A172 (cell line): ENCODE measurements at places on chromosomes 7 and 10.

DNA sequence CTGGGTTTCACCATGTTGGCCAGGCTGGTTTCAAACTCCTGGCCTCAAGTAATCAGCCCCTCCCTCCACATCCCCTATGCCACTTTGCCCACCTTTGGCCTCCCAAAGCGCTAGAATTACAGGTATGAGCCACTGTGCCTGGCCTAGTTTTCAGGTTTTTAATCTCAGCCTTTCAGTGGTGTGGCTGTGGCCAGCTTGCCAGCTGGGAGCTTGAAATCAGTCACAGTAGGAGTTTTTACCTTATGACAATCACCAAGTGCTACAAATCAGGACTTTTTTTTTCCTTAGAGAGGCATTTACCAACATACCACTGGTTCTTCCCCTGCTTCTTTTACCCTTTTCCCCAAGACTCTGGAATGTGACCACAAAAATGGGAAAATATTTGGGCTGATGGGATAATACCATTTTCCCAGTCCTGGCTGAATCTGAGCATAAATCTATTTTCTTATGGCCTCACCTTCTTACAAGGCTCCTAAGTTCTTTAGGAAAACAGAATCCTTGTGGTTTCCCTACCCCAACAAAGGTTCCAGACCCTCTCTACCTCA, 6.2 kb downstream of the STEAP4 start:
- peak; percentile 38 for DNase-seq

DNA sequence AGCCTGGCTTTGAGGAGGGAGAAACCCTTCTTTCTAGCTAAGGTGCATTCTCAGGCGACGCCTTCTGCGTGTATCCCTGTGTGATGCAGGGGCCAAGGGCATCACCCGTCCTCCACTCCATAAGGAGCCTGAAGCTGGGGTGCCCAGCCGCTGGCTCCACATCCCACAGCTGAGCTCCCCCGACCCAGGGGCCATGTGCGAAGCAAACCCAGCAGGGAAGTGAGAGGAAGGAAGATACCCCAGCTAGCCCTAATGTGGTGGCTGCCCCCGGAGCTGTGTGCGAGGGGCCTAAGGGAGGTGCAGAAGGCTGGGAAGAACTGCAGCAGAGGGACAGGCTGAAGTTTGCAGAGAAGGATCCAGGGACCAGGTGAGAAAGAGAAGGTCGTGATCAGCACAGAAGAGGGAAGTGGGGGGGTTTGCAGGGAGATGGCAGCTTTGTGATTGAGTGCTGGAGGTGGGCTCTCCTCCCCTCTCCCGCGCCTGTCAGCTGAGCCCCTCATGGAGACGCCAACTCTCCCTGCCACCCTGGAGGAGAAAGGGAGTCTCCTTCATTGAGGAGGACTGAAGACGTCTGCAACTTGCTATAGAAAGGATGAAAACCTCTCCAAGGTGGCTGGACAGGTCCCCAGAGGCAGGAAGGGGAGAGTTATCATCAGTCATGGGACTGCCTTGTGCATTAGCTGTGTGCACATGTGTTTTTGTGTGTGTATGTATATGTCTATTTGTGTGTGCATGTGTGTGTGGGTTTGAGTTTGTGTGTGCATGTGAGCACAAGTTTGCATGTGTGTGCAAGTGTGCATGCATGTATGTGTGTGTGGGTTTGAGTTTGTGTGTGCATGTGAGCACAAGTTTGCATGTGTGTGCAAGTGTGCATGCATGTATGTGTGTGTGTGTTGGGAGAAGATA, 3.5 kb upstream of the CALML5 start:
- DNase-seq, result no peak

DNA sequence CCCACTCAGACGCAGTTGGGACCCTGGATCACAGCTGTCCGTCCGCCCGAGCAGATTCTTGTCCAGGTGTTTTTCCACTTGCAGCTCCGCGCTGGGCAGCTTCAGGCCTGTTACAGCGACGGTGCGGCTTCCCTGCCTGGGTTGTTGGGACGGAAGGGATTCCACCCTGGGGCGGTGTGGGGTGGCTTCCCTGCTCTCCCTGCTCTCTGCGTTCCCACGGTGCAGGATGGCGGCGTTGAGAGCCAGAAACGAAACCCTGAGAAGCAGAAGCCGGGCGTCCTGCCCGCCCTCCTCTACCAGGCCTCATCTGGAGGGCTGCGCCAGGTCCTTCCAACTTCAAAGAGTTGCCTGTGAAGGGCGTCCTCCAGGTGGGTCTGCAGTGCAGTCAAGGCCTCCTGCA, 194.4 kb downstream of the ADARB2 start:
- no peak for DNase-seq

DNA sequence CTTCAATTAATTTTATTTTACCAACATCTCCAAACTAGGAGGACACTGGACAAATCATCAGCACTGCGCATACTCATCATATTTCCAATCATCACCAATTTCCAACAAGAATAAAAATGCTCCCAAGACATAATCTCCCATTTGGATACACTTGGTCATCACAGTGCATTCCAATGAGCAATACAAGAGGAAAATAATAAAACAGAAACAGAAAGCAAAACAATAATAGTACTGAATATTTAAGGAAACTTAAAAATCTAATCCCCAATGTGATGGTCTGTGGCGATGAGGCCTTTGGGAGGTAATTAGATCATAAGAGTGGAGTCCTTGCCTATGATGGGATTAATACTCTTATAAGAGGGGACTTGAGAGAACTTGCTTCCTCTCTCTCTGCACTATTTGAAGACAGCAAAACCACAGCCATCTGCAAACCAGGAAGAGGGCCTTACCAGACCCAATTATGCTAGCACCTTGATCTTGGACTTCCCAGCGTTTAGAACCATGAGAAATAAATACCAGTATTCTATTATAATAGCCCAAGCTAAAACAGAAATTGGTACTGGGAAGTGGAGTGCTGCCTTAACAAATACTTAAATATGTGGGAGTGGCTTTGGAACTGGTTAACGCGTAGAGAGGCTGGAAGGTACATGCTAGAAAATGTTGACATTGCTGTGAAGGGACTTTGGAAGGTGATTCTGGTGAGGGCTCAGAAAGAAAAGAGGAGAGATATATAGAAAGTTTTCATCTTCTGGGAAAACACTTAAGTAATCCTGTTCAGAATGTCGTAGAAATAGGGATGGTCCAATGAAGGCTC, 91.5 kb downstream of the JAZF1 start:
- DNase-seq, result no peak

GRCh38 chr10:45514291-45515270, 140.6 kb downstream of the ALOX5 start:
- DNase-seq, result no peak

DNA sequence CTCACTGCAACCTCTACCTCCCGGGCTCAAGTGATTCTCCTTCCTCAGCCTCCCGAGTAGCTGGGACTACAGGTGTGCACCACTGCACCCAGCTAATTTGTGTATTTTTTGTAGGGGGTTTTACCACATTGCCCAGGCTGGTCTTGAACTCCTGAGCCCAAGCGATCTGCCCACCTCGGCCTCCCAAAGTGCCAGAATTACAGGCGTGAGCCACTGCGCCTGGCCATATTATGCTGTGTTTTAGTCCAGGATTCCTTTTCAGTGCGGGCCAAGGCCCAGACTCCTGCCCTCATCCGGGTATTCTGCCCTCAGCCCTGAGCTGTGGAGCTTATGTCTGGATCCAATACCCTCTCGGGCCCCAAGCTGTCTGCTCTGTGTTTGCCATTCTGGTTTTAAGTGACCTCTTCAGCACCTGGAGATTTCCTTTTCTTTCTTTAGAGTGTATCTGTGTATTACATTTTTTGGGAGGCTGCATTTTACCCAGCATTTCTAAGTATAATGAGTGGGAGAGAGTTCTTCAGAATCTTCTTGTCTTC, 114.9 kb downstream of the BUB3 start:
- DNase-seq, result no peak

- no peak for DNase-seq
Measured at GRCh38 chr7:149873970-149874643, 338 bp downstream of the ATP6V0E2 start.

DNA sequence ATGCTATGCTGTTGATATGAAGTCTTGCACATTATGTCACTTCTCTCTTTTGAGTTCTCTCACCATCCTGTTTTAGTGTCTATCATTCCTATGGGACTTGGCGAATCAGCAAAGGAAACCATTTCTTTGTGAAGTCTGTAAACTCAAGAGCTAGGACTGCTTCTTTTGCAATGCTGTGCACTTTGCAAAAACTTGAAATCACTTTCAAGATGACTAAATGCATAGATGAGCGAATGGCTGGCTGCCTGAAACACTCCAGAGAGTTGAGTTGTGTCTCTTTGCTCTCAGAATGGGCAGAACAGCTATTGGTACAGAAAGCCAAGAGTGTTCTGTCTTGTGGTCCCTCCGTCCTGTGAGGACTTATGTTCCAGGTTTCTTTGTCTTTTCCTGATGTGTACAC, 18.3 kb upstream of the ELMO1 start:
- no peak for DNase-seq

DNA sequence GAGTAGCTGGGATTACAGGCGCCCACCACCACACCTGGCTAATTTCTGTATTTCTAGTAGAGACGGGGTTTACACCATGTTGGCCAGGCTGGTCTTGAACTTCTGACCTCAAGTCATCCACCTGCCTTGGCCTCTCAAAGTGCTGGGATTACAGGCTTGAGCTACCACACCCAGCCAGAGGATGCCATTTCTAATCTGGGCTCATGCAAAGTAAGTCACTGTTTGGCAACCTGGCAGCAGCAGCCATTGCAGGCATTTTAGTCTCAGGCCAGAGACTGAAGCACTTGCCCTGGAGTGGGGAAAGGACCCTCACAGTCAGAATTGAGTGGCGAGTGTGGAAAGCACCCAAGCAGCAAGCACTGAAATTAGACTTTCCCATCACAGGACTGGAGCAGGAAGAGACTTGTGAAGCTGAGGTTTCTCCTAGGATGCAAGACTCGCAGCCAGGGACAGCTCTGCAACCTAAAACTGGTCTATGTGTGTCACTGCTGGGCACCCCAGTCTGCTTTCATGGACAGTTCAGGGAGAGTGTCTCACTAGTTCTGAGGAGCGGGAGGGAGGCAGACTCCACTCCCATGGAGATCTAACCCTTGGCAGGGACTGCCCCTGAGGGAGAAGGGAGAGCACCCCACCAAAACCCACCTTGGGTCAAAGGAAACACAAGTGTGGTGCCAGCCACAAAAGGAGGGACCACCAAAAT, 27.6 kb downstream of the SNX13 start:
- no peak for DNase-seq

DNA sequence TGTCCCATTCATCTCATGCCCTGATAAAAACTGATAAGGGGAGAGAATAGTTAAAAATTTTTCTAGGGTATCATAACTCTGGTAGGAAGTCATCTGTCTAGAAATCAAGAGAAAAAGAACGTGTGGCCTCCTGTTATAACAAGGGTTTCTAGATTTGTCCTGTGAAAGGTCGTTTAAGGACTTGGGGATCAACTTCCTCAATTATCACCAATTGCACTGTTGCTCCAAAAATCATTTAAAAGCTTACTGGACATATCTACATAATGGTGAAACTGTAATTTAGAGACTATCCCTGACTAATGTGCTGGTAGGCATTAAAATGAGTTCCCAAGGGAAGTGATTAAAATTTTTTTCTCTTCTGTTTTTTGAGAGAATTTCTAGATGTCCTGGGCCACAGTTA, 58.2 kb downstream of the GPR141 start:
- no peak for DNase-seq

DNA sequence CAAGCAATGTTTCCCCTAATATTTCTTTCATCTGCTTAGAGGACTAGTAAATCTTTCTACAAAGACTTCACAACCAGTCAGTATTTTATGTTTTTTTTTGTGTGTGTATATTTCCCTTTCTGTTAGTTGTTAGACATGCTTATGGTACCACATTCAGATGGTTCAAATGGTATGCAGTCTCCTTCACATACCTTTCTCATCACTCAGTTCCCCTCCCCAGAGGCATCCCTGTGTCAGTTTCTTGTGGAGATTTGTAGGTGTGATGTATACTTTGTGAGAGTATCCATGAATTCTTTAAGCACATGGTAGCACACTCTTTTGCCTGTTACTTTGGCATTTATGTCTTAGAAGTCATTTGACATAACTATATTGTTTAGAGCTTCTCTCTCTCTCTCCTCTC, 4.4 kb downstream of the ZNF485 start:
- no peak for DNase-seq

- DNase-seq, result peak; percentile 64
Measured at GRCh38 chr10:3895045-3895631, 110.1 kb upstream of the KLF6 start.

- peak; percentile 35 for DNase-seq
Measured at GRCh38 chr7:99631295-99632109, 14.8 kb downstream of the ZSCAN25 start.

DNA sequence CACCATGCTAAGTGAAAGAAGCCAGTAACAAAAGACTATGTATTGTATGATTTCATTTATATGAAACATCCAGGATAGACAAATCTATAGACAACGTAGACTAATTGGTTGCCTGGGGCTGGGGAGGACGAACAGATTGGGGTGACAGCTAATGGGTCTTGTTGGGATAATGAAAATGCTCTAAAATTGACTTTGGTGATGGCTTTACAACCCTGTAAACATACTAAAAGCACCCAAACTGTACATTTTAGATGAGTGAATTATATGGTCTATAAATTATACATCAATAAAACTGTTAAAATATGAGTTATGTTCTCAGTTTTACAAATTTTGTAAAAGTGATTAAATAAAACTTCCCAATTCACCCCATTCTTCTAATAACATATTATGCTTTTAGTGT, 261.5 kb downstream of the ELMO1 start:
- no peak for DNase-seq

- DNase-seq, result no peak
Measured at GRCh38 chr7:106911959-106912358, 46.9 kb downstream of the PIK3CG start.

DNA sequence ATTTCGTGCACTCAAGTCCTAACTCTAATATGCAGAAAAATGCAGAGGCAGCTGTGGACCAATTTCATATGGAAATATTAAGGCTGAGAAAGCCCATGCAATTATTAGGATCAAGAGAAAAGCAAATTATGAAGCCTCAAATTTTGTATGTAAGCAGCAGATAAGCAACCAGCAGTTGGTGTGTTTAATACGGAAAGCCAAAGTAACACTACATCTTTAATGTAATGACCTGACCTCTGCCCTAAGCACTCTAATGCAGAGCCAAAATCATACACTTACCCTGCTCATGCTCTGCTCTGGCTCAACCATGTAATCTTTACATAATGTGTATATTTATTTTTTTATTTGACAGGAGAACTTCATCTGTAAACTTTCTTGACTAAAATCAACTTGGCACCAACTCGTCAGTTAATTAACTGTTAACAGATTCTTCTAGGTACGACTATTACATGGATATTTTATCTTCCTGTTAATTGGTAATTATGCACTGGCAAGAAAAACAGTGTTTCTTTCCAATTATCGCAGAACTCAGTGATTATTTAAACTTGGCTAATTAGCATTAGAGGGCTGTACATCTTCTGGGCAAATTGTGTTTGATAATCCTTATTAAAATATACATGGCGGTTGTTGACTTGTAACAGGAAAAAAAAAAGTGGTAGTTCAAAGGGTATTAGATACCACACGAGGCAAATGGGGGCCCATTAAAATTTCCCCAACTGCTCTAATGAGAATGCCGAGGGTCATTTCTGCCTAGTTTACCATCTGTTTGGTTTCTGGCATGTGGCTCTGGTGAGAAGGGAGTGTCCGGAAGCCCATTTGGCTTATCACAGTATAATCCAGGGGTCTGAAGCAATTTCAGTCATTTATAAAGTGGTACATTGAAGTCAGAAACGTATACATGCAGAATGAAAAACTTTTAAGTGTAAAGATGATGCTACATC, 94.5 kb downstream of the RELN start:
- no peak for DNase-seq
